ENCODE measurements at places on chromosomes 3 and 15.

GRCh38 chr3:77063423-77063822 is 23.5 kb downstream of the ROBO2 start:
- DNase-seq, result no peak

DNA sequence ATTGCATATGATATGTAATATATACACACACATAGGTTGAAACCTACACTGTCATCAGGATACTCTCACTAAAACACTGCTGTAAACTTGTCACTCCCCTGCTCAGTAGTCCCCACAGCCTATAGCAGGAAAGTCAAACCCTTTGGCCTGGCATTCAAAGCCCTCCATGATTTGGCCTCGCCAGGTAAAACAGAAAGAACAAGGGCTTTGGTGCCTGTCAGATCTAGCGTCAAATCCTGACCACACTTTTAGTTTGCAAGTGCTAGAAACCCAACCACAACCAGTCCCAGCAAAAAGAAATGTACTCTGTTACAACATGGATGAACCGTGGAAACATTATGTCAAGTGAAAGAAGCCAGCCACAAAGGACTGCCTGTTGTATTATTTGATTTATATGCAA is 11.4 kb downstream of the CRABP1 start:
- DNase-seq, result no peak

DNA sequence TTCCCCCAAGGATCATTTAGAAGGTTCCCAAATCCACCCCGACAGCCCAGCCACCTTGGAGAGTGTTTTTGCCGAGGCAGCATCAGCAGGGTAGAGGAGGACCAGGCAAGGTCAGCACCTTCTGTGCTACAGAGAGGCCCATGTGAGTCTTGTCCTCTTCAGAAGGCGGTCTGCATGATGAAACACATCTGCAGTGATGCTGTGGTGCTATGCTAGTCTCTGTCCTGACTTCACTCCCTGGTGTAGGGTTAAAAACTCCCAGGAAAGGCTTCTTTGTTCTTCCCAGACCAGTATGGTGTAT is 87.9 kb downstream of the ITPR1 start:
- no peak for DNase-seq

GRCh38 chr15:58247855-58248842 is 110.0 kb downstream of the AQP9 start:
- no peak for DNase-seq

DNA sequence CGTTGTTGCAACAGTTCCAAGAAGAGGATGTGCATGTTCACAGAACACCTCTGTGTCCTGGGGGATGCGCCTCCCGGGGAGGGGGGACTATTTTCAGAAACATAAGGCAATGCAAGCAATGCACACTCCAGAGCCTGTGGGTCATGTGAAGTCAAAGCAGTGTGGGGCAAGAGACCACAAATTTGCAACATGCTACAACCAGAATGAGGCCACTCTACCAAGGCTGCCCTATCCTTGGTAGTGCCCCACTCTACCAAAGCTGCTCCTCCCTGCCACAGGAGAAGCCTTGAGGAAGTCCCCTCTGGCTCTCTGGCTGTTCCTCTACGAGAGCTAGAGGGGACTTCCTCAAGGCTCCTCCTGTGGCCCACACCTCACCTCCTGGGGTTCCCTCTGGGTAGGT is 8.4 kb upstream of the NR2C2 start:
- no peak for DNase-seq

Measured in stimulated activated CD8-positive, alpha-beta memory T cell treated with anti-CD3 and anti-CD28 coated beads, Interleukin-4, amount 100 ng/mL, for 4 hours (primary cell).